CD4-positive, alpha-beta T cell treated with Interleukin-6 at 100 ng/mL for 8 hours (primary cell): ENCODE measurements at places on chromosomes 4 and X.

GRCh38 chr4:95255396-95256107, 293.2 kb downstream of the UNC5C start:
- DNase-seq = no peak

- DNase-seq = no peak
These were observed 38.8 kb upstream of the TCEANC start for GRCh38 chrX:13614154-13614553.

DNA sequence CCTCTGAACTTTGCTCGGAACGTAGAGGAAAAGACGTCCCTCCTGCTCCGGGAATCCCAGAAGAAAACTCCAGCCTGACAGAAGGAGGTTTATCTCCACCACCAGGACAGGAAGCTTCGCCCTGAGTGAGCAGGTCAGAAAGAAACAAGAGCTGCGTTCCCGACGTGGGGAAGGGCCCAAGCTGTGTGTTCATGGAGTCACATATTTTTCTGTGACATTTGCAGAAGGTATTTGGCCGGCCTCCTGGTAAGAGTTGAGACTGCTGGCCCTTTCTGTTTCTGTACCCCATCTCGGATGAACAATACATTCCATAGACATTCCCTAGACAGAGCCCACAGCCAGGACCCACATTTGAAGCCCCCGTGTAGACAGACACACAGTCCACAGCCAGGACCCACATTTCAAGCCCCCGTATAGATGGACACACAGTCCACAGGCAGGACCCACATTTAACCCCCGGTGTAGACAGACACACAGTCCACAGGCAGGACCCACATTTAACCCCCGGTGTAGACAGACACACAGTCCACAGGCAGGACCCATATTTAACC, 230.8 kb downstream of the SHOX start:
- no peak for DNase-seq

DNA sequence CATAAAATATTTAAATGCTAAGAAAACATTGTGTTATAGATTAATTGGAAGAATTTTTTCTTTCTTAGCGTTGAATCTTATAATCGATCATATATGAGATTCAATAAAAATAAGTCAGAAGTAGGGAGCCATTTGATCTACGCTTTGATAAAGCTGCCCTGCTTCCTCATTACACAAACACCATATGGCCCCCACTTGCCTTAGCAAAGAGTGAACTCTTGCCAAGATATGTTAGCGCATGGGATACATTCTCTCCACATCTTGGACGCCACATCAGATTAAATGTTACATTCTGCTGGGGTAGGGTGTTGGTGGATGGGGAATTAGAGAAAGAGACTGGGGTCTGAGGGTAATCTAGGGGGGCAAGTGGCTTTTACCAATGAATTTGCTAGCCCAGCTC, 207.7 kb upstream of the MID1 start:
- no peak for DNase-seq

DNA sequence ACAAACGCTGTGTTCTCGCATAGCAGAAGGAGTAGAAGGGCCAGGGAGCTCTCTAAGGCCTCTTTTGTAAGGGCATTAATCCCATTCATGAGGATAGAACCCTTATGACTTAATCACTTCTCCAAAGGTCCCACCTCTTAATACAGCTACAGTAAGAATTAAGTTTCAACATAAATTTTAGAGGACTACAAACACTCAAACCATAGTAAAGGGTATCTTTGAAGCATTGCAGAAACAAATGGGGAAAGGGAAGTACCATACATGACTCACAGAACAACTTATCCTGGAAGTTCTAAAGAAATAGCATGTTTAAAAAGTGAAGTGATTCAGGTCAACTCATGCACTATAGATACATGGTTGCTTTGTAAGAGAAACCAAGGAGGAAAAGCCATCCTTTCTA, 680.8 kb downstream of the RPA4 start:
- DNase-seq = no peak

GRCh38 chr4:163540448-163540847, 46.0 kb downstream of the TMA16 start:
- DNase-seq = no peak

DNA sequence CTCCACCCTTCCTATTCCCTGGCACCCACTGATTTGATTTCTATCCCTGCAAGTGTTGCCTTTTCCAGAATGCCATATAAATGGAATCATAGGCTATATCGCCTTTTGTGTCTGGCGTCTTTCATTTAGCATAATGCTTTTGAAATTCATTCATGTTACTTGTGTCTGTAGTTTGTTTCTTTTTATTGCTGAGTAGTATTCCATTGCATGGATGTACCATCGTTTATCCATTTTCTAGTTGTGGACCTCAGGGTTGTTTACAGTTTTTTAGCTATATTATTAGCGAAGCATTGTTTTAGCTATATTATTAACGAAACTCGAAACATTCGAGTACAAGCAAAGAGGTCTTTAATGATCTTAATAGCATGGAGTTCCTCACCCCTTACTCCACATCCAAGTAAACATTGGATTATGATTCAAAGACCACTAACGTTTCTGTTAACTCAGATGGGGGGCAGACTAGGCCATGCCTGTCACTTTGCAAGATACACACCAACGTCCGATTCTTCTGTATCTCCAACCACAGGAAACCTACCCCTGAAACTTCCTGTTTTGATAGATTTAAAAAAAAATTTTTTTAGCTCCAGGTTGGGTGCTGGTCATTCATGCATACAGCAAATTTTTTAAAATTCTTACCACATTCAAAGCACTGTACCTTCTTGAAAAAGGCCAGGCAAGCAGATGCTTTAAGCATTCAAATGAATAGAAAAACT, 1.1 kb downstream of the DCK start:
- peak; percentile 10 for DNase-seq

GRCh38 chr4:85555206-85555605, 80.3 kb downstream of the ARHGAP24 start:
- DNase-seq = no peak

GRCh38 chrX:153565996-153566580, 32.9 kb downstream of the CCNQ start:
- DNase-seq = no peak

- DNase-seq = no peak
These were observed 630 bp downstream of the SMARCA5 start for GRCh38 chr4:143514169-143514495.

GRCh38 chr4:139761461-139761860, 95.8 kb downstream of the MGST2 start:
- no peak for DNase-seq
